ENCODE measurements at places on chromosomes 5 and 9.

GRCh38 chr9:133868203-133868602, 123.9 kb downstream of the VAV2 start:
- DNase-seq: no peak

DNA sequence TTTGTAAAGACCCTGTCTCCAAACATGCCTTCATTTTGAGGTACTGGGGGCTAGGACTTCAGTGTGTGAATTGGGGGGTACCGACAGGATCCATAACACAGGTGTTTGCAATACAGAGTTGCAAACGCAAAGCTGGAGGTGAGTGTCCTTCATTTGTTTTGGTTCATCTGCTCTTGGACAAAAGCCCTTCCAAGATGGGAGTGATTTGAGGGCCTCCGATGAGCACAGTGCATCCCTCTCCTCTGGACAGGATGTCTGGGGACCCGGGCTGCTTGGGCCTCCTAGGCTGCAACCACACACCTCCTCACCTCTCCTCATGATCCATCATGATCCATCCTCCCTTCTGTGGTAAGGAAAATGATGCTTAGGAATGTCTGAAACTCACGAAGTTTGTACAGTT, 23.8 kb downstream of the FGD3 start:
- DNase-seq: no peak

GRCh38 chr5:122154491-122154890, 25.1 kb downstream of the ZNF474 start:
- no peak for DNase-seq

- DNase-seq: no peak
Observed at GRCh38 chr5:123092696-123093095, 3.7 kb downstream of the PRDM6 start.

GRCh38 chr9:73474625-73475024, 323.0 kb downstream of the ANXA1 start:
- DNase-seq: no peak

- no peak for DNase-seq
Observed at GRCh38 chr9:35186524-35186923, 24.7 kb downstream of the UNC13B start.

GRCh38 chr9:114081441-114082016, 3.4 kb upstream of the AMBP start:
- no peak for DNase-seq

GRCh38 chr5:62327138-62328053, 21.4 kb downstream of the KIF2A start:
- no peak for DNase-seq

- no peak for DNase-seq
Observed at GRCh38 chr5:170691657-170692056, 91.9 kb upstream of the GABRP start.

GRCh38 chr9:129451089-129451656, 169.7 kb downstream of the C9orf50 start:
- DNase-seq: no peak

DNA sequence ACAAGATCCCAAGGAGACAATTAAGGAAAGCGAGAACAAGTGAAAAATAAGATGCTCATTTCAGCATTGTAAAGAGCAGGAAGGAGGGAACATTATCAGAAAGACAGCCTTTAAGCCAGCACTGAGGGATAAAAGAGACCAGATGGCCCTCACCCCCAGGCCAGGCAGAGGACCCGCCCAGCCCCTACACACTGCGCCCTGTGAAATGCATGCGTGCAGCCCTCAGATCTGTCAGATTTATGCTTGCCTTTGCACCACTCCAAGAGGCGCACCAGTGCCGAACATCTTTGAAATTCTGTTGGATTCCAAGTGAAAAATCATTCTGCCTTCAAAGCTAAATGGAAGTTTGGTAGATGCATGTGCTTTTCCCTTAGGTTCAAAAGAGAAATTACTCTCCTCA, 378.0 kb downstream of the MLLT3 start:
- no peak for DNase-seq

- DNase-seq: no peak
Observed at GRCh38 chr9:131876486-131876885, 136.6 kb upstream of the RAPGEF1 start.

DNA sequence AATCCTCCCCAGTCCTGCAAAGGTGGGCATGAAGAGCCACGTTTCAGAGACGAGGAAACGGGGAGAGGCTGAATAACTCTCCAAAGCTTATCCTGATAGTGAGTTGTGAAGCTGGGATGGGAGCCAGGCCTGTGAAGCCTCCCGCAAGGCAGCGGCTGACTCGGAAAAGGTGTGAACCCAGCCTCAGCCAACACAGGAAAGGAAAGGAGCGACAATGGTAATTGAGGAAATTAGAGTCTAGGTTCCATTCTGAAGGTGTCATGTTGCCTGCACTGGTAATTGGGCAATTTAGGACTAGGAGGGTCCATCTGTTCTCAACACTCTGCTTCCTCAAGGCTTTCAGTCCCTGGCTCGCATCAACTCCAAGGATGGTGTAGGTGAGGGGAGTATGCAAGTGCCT, 83.4 kb downstream of the LIFR start:
- DNase-seq: no peak

- no peak for DNase-seq
Observed at GRCh38 chr5:132474131-132474723, 16.3 kb downstream of the IRF1 start.

GRCh38 chr9:8637626-8638025, 838.0 kb upstream of the DMAC1 start:
- DNase-seq: no peak

- no peak for DNase-seq
Observed at GRCh38 chr5:143527808-143528207, 124.3 kb upstream of the NR3C1 start.

DNA sequence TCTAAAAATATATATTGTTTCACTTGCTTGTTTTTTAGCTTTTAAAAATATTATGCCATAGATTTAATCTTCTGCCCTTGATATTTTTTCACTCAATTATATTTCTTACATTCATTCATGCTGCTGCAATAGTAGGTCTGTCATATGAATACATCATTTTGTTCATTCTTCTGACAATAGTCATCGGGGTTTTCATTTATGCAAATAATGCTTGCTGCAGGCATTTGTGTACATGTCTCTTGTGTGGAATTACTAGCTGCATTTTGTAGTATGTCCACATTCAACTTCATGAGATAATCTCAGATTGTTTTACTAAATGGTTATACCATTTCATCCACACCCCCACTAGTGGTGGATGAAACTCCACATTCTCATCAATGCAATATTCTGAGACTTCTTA, 5.3 kb upstream of the PLPP1 start:
- DNase-seq: no peak

DNA sequence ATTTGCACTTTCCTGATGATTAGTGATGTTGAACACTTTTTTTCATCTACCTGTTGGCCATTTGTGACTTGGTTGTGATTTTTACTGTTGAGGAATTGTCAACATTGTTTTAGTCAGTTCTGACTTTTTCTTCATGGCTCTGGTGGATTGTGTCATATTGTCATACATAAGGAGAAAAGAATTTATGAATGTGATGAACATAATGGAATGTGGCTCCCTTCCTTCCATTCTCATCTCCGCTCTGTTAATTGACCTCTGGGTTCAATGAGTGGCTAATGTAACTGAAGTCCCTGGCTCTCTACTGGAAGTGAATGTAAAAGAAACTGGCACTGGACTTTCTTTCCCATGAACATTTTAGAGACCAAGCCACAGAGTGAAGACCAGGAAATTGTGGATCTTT, 49.2 kb downstream of the KIAA1958 start:
- DNase-seq: no peak

DNA sequence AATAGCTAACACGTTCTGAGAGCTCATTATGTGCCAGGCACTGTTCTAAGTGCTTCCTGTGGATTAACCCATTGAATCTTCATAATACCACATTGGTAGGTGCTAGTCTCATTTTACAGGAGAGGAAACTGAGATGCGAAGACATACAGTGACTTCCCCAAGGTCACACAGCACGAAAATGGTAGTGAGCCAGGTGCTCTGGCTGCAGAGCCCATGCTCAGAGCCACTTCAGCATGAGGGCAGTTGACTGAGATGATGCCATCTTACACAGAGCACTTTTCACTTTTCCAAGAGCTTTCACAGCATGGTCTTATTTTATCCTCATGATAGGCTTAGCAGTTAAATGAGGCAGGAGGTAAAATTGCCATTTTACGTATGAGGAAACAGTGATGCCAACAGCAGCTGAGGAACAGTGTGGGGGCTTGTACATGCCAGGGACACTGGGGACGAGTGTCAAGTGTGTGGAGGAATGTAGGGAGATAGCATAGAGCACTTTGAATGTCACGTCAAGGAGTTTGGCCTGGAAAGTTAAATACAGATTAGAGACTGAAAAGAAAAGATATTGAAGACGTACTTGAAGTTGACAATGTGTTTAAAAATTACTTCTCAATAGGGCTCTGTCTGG, 180.0 kb downstream of the KIF4B start:
- DNase-seq: no peak

DNA sequence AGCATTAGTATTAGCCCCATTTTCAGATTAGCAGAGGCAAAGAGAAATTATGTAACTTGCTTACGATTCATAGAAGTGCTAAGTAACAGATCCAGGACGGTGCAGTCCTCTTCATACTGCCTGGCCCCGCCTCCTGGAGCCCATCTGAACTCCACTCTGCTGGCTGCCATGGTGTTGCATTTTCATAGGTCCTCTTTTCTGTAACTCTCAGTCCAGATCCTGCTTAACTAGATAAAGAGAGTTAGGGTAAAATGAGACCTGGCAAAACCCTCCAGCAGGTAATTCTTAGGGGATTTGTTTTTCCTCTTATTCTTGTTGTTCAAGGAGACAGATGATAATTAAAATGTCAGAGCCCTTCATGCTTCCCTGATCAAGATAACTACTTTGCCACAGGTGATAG, 135.1 kb upstream of the EFNA5 start:
- no peak for DNase-seq

- no peak for DNase-seq
Observed at GRCh38 chr5:152397581-152397980, 7.5 kb downstream of the NMUR2 start.

- DNase-seq: no peak
Observed at GRCh38 chr9:134707031-134707680, 65.6 kb downstream of the COL5A1 start.

DNA sequence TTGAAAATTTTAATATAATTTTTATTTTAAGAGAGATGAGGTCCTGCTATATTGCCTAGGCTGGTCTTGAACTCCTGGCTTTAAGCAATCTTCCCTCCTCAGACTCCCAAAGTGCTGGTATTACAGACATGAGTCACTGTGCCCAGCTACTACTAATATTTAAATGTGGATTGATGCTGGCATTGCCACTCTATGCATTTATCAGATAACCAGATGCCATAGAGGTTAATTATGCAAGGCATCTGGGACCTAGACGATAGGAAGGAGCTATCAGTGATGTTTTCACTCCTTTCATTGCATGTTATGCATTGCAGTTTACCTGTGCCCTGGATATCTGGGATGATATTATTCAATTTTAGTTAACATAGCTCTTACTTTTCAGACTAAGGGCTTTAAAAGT, 127.0 kb downstream of the RPS23 start:
- no peak for DNase-seq

DNA sequence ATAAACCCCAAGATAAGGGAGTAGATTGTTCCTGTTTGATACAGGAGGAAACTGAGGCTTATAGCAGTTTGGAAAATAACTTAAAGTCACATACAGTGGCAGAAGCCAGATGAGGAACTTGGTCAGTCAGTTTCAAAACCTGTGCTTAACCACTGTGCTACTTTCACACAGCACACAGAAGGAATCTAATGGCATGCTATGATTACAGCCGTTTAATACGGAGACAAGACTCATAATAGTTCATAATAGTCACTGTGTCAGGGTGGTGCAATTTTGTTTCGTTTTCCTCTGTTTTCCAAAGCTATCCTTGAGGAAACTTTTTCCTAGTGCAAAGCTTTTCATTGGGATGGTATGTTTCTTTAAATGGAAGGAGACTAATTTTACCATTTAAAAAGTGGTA, 112.3 kb downstream of the GCNT1 start:
- no peak for DNase-seq

Measured in stimulated activated CD4-positive, alpha-beta T cell treated with anti-CD3 and anti-CD28 coated beads, Interleukin-12 subunit alpha, Interleukin-12 subunit beta, amount 100 ng/mL, for 4 hours (primary cell).